ENCODE measurements at places on chromosomes 6 and 20. TPM values are rescaled to one million over a fixed set of nuclear protein-coding genes. Genes with fewer than 3 reads are reported as not detected.
A peak's percentile ranks its signal among the peaks of the same experiment; 100 is the strongest.

DNA sequence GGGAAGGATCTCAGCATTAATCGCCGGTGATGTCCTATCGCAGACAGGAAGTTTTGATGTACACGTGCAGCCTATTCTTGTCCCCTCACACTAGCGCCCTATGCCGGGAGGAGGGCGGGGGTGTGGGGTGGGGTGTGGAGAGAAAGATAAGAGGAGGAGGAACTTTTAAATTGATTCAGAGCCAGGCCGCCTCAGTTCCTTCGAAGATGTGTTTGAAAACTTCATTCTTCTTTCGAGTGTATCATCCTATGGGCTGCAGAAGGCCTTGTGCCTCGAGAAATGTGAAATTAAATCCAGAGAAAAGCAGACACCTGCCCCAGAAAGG is 2.5 kb upstream of the POU3F2 start:
- peaks cover 12% of the 10 kb centered on the region for H3K4me1 ChIP-seq
- DNase-seq: no peak
- no peak overlapping the region for H3K27ac ChIP-seq
- peaks cover 94% of the 10 kb centered on the region for H3K27me3 ChIP-seq
- H3K4me3 ChIP-seq: no peak overlapping the region
- H3K36me3 ChIP-seq: no peaks in the 10 kb centered on the region

The SLC22A2 gene
- total RNA-seq: not detected

DNA sequence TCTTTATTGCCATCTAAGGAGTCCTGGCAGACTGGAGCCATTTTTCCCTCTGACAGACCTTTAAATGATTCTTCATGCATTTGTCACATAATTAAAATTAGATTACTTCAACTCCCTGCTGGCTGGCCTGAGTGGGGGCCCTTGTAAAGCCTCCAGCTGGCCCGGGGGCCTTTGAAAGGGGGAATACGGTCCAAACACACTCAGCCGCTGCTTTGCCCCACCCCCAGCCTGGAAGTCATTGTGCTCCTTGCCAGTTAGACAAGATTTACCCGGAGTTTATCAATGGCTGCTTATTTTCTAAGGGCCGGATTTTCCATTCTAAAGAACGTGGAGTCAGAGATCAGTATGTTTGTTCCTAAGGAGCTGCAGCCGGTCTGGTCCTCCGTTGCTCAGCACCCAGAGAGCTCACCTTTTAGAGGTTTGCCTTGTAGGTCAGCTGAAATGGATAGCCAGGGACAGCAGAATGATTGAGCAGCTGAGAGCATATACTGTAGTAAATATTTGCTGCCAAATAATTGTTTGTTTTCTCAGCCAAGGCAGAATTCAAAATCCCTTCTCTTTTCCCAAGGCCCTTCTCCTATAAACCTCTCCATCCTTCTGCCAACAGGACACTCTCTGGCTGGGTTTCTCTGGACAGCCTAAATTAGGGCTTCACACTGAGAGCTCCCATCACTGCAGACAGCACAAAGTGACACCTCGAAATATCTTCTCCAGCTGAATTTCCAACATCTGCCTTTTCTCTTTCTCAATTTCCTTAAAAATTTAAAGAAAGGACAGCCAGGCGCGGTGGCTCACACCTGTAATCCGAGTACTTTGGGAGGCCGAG is 68.4 kb upstream of the RBM24 start:
- no peaks in the 10 kb centered on the region for H3K36me3 ChIP-seq
- H3K27ac ChIP-seq: no peak overlapping the region
- DNase-seq: no peak
- H3K27me3 ChIP-seq: no peaks in the 10 kb centered on the region
- H3K4me1 ChIP-seq: no peaks in the 10 kb centered on the region

- no peak overlapping the region for H3K27ac ChIP-seq
- no peak for DNase-seq
- H3K4me3 ChIP-seq: no peak overlapping the region
Observed at GRCh38 chr6:118775381-118775780, 118.6 kb upstream of the ASF1A start.

GRCh38 chr20:33158637-33159385 is 9.1 kb upstream of the BPIFA2 start:
- no peaks in the 10 kb centered on the region for H3K36me3 ChIP-seq
- H3K4me3 ChIP-seq: no peak overlapping the region
- H3K27me3 ChIP-seq: no peaks in the 10 kb centered on the region
- no peaks in the 10 kb centered on the region for H3K4me1 ChIP-seq
- no peak overlapping the region for H3K27ac ChIP-seq

The THEMIS gene
- 0.96 TPM for total RNA-seq

The SLC17A2 gene
- total RNA-seq: not detected

- no peak overlapping the region for H3K4me3 ChIP-seq
- peak; percentile 36 for DNase-seq
- peaks cover 20% of the 10 kb centered on the region for H3K27me3 ChIP-seq
- H3K36me3 ChIP-seq: no peaks in the 10 kb centered on the region
- no peak overlapping the region for H3K27ac ChIP-seq
Observed at GRCh38 chr20:44805979-44806620, 4.2 kb downstream of the RIMS4 start.

GRCh38 chr6:166751051-166751595 is 124.1 kb upstream of the RPS6KA2 start:
- no peak overlapping the region for H3K4me3 ChIP-seq
- no peaks in the 10 kb centered on the region for H3K27me3 ChIP-seq
- H3K4me1 ChIP-seq: no peaks in the 10 kb centered on the region
- no peak overlapping the region for H3K27ac ChIP-seq
- no peak for DNase-seq

DNA sequence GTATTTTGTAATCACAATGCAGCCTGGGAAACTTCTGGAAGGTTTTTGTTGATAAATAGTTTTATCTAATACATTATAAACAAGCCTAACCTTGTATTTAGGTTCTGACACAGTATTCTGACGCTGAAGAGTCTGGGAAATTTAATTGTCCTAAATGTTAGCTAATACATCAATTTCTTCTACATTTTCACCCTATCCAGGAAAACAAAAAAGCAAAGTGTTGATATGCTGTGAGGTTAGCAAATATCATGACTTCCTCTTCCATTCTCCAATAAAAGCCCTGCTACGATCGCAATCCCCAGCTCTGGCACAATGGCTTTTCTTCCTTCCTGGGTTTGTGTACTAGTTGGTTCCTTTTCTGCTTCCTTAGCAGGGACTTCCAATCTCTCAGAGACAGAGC is at the start of gene C6orf58:
Gene C6orf58, plus strand, starts transcription at position 301 of the 400 bp plus-strand sequence. Its CDS starts 12 bp downstream, at position 313.
- H3K4me3 ChIP-seq: no peak within 1 kb of the TSS
- no peaks in the 10 kb centered on the region for H3K27me3 ChIP-seq
- no peaks in the 10 kb centered on the region for H3K4me1 ChIP-seq
- no peaks in the 10 kb centered on the region for H3K36me3 ChIP-seq
- no peak for DNase-seq

Measured in colonic mucosa (tissue), 4 donors.